ENCODE measurements at places on chromosomes 16 and 17. TPM values are rescaled to one million over a fixed set of nuclear protein-coding genes. Genes with fewer than 3 reads are reported as not detected.

DNA sequence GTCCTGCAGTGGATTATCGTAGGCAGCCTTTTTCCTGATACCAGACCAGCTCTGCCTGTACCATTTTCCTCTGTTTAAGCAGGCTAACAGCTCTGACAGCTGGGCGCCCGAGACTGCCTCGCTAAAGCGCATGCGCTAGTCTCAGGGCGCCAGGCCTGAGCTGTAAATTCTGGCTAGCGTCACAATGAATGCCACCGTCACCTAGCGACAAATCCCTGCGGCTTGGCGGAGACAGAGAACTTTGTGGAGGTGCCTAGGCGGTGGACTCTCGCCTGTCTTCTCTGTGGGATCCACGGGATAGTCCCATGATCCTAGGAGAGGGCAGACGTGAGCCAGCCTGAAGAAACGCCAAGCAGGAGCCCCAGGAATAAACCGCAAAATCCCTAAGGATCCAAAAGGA, 573.9 kb downstream of the KCNJ18 start:
- no peak for DNase-seq
- H3K27ac ChIP-seq = no peak overlapping the region
- no peak overlapping the region for H3K4me3 ChIP-seq

GRCh38 chr17:39011907-39012468, 44.8 kb upstream of the FBXO47 start:
- no peaks in the 10 kb centered on the region for H3K4me1 ChIP-seq
- no peaks in the 10 kb centered on the region for H3K36me3 ChIP-seq
- no peaks in the 10 kb centered on the region for H3K27me3 ChIP-seq
- DNase-seq = no peak
- H3K27ac ChIP-seq = no peak overlapping the region
- H3K4me3 ChIP-seq = no peak overlapping the region

The OR4D1 gene
- not detected for total RNA-seq

The SLC16A13 gene
- total RNA-seq = 0.62 TPM

DNA sequence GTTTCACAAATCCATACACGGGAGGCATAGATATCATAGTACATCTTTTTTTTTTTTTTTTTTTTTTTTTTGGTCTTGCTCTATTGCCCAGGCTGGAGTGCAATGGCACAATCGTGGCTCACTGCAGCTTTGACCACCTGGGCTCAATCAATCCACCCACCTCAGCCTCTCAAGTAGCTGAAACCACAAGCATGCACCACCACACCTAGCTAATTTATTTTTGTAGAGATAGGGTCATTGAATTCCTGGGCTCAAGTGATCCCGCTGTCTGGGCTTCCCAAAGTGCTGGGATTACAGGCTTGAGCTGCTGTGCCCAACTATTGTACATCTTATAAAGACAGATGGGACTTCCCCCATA, 3.5 kb upstream of the RAPGEFL1 start:
- H3K36me3 ChIP-seq = peaks cover 24% of the 10 kb centered on the region
- H3K27ac ChIP-seq = no peak overlapping the region
- no peak for DNase-seq
- no peaks in the 10 kb centered on the region for H3K27me3 ChIP-seq
- no peak overlapping the region for H3K4me3 ChIP-seq
- no peaks in the 10 kb centered on the region for H3K4me1 ChIP-seq

- H3K4me1 ChIP-seq = no peaks in the 10 kb centered on the region
- DNase-seq = no peak
- no peaks in the 10 kb centered on the region for H3K27me3 ChIP-seq
- no peak overlapping the region for H3K4me3 ChIP-seq
- H3K36me3 ChIP-seq = no peaks in the 10 kb centered on the region
These were observed 37.9 kb downstream of the PIGL start for GRCh38 chr17:16254773-16255400.

DNA sequence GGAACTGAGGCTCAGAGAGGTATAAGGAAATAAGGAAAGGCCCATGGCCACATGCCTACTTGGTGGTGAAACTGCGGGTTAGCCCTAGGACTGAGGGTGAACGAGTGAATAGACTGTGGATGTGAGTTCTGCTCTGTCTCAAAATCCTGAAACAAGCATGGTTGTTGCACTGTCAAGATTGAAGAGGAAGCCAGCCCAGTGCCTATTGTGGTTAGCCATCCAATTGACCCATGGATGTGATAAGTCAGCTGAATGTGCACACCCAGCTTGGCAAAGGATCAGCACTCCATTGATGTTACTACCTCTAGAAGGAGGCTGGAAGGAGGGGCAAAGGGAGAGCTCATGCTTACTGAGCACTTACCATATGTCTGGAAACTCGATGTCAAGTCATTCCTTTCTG, 4.5 kb downstream of the TMEM114 start:
- no peak overlapping the region for H3K27ac ChIP-seq
- H3K4me1 ChIP-seq = no peaks in the 10 kb centered on the region
- no peak overlapping the region for H3K4me3 ChIP-seq
- H3K27me3 ChIP-seq = peaks cover 14% of the 10 kb centered on the region

- H3K27ac ChIP-seq = peak within 1 kb of the TSS; percentile 51
- peak within 1 kb of the TSS; percentile 79 for H3K4me3 ChIP-seq
- H3K27me3 ChIP-seq = no peaks in the 10 kb centered on the region
- peak; percentile 98 for DNase-seq
These were observed at the start of gene BRIP1 for GRCh38 chr17:61862975-61863800. BRIP1 (minus strand) TSS chr17:61863528; CDS start chr17:61861539, 1,989 bp downstream.
